Hippocampal formation (tissue), 2 donors: ENCODE measurements at places on chromosomes 4 and X.

DNA sequence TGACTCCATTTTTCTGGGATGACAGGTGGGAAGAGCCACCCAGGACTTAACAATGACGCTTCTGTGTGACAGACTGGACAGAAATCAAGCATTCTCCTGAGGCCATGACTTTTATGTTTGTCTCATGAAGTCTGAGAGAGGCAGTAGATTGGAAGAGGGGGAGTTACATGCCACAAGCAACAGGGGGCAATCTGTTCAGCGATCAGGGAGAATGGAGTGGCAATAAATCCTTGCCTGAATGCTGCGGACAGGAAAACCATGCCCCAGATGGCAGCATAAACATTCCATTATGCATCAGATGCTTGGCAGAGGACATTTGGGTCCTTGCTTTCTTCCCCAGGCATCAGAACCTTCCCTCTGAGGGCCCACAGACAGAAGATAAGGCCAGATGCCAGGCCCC, 312.4 kb upstream of the DIPK2B start:
- DNase-seq, result no peak

DNA sequence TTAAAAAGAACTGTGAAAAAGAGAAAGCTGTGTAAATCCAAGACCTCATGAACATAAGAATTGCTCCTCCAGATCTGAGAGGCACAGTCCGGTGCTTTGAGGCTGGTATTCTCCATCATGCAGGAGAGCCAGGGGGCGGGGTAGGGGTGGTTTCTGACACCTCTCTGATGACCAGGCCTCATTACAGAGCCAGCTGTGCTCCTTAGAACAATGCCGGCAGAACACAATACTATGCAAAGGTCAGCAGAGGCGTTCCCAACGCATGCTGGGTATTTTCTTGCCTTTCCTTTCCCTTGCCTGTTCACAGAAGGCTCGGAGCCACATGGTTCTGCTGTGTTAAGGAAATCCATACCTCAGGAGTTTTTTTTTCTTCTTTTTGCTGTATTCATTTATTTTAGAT, 91.2 kb upstream of the SOD3 start:
- no peak for DNase-seq

DNA sequence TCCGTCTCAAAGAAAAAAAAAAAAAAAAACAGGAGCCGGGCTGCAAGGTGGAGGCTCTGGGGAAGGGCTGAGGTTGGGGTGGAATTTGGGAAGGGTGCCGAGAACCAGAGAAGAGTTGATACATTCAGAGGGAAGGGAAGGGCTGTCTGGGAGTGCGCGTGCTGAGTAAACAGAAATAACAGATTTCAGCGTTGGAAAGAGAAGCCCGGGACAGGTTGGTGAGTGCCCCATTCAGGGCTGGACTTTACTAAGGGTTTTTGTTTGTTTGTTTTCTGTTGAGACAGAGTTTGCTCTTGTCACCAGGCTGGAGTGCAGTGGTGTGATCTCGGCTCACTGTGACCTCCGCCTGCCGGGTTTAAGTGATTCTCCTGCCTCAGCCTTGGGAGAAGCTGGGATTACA, 1.7 kb upstream of the IL3RA start:
- DNase-seq, result no peak

GRCh38 chr4:38482696-38483095, 181.3 kb upstream of the KLF3 start:
- DNase-seq, result no peak

DNA sequence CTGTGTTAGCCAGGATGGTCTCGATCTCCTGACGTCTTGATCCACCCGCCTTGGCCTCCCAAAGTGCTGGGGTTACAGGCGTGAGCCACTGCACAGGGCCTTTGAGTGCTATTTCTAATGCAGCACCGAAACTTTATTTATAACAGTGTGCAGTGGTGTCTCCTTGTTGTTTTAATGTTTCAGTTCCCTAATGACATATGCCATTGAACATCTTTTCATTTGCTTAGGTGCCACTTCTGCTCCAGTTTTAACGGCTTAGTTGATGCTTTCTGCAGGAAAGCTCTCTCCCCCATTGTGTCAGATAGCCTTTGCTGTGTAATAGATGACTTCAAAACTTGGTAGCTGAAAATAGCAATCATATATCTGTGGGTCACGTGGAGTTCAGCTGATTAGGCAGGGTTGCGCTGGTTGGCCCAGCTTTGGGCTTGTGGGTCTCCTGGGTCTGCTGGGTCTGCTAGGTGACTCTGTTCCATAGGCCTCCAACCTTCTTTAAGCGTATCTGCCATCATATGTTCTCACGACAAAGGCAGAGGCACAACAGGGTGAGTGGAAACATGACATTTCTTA, 76.4 kb upstream of the SHISA3 start:
- no peak for DNase-seq

DNA sequence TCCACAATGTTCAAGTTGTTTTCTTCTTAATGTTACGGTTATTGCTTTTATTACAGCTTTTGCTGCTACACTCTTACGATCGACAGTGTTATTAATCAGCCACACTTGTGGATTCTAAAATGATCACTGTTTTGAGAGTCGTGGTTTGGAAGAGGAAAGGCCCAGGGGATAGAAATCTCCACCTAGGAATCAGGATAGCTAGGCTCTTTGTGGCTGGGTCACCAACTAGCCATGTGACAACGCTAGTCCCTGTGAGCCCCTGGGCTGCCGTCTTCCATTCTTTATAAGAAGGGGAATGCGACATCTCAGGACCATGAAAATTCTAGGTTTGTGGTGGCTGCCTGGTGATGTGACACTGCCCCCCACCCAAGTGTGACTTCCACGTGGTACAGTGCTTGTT, 380 bp downstream of the SLC34A2 start:
- DNase-seq, result no peak

- DNase-seq, result no peak
These were observed 723.9 kb downstream of the FAT4 start for GRCh38 chr4:126038502-126039144.

- DNase-seq, result no peak
These were observed 42.2 kb downstream of the METTL14 start for GRCh38 chr4:118727360-118727759.

- no peak for DNase-seq
These were observed 59.5 kb downstream of the CLDN22 start for GRCh38 chr4:183260491-183261151.

GRCh38 chr4:60389633-60390032, 810.5 kb upstream of the ADGRL3 start:
- DNase-seq, result no peak

DNA sequence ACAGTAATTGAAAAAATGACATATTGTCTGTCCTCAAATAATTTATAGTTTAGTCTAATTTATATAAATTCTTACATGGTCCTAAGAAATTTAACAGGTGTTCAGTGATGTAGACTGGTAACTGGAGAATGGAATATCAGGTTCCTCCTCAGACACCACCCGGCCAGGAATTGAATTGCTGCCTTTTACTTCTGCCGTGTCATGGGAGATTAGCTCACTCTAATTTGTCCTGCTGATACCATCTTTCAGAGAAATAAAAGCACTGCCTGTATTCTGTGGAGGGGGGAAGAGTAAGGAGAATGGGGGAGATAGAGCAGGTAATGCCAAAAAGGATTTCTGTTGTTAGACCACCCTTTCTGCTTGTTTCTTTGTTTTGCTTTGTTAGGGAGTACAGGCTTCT, 125.2 kb upstream of the KLHL4 start:
- no peak for DNase-seq

- no peak for DNase-seq
These were observed 36.4 kb downstream of the TMEM150C start for GRCh38 chr4:82525307-82525911.

DNA sequence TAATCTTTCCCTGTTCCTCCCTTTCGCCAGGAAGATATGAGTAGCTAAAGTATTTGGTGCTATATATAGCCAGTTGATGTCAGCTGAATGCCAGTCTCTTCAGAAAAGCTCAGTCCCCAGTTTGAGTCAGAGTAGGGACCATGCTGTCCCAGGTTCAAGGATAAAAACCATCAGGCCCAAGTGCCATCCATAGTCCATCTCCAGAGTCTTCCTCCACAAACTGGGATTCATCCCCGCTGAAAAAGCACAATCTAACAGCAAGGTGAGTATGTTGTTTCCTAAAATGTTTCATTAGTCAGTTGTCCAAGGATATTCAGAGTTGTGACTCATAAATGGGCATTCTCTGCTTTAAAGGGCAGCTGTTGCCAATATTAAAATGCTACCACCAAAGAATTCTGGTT, at the start of gene MYOZ2:
TSS of gene MYOZ2 (plus strand) at position 112 of the 401 bp plus-strand sequence. CDS start 694 bp downstream, outside the sequence.
- DNase-seq, result no peak

GRCh38 chr4:25823632-25824031, 39.2 kb downstream of the SEL1L3 start:
- DNase-seq, result no peak

DNA sequence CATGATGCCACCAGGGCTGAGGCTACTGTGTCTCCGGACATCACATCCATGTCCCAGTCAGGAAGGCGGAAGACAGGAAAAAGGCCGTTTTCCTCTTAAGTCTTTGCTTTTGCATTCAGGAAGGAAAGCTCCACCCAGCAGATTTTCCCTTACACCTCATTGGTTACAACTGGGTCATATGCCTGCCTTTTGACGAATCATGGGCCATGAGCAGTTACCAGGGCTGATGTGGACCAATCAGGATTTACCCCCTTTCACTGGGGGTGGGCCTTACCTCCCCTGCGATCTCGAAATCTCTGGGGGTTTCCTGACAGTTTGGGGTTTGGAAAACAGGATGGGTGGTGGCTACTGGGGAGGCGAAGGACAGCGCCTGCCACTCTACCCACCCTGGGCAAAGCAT, 52.5 kb upstream of the GRPEL1 start:
- no peak for DNase-seq

- no peak for DNase-seq
These were observed 33.6 kb upstream of the ENPEP start for GRCh38 chr4:110442309-110442708.

- no peak for DNase-seq
These were observed 26.8 kb downstream of the ATP7A start for GRCh38 chrX:77937291-77937690.

GRCh38 chr4:121789960-121790829, 10.9 kb upstream of the EXOSC9 start:
- DNase-seq, result no peak

GRCh38 chr4:118177126-118177525, 142.8 kb downstream of the NDST3 start:
- DNase-seq, result no peak

DNA sequence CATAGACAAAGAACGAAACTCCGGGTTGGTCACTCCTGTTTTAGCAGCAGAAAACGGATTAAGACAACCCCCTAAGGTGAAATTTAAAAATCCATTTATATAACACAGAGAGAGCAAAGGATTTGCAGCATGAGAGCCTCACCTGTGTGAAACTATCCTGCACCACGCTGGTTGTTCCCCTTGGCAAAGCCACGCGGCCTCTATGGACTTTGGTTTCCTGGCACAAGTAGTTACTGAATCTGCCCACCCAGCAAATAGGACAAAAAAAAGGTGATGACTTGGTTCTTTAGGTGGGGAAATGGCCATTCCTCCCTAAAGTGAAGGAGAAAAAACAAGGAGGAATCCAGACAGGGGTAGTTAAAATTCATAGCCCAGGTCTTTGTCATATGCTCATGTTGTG, 133.1 kb downstream of the PLS3 start:
- DNase-seq, result no peak

GRCh38 chr4:10619220-10619619, 65.3 kb downstream of the CLNK start:
- no peak for DNase-seq

DNA sequence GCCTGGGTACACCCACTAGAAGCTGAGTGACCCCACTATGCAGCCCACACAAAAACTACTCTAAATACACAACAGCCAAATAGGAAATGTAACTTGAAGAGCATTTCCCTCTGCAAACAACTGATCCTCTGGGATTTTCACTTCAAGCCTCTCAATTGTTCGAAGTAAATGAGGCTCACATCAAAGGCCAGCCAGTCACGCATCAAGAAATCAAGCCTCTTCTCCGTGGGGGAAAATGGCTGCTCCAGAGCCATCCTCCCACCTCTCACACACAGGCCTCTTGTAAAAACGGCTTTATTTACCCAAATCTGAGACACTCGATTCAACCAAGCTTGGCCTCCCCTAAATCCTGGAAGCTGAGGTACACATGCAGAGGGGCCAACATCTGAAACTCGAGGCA, 14.3 kb downstream of the PCDH19 start:
- no peak for DNase-seq

DNA sequence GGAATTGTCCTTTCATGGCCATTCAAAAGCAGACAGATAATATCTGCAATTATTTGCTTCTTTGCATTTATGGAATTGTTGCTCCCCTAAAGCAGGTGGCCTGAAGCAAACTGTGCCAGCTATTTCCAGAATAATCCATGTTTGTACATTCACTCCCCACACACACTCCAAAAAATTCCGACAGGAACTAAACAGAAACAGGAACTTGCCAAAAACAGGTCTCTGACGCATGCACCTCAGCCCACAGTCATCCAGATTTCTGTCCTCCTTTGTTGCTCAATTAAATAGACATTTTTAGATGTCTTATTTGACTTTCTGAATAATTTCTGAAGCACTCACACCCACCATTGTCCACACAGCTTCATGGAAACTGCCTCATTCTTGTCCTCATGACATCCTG, 71.5 kb upstream of the EDNRA start:
- DNase-seq, result no peak

DNA sequence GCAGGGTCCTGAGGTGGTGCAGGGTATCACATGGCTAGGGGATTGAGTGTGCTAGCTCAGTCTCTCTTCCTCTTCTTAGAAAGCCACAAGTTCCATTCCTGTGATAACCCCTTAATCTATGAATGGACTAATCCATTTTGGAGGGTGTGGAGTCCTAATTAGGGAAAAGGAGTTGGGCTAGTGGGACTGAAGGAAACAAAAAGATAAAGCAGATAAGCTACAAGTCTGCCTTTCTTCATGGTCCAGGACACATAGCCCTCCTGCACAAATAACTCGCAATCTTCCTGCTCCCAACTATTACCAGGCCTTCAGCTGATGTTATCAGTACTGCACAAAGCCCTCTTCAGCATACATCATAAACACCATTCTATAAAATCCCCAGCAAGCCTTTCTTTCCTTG, 44.2 kb downstream of the ZNF81 start:
- no peak for DNase-seq

GRCh38 chr4:103947617-103948016, 227.8 kb upstream of the TACR3 start:
- DNase-seq, result no peak

GRCh38 chrX:118356154-118356701, 10.3 kb downstream of the WDR44 start:
- no peak for DNase-seq
